ENCODE measurements at places on chromosomes 12 and 14. TPM values are rescaled to one million over a fixed set of nuclear protein-coding genes. Genes with fewer than 3 reads are reported as not detected.

DNA sequence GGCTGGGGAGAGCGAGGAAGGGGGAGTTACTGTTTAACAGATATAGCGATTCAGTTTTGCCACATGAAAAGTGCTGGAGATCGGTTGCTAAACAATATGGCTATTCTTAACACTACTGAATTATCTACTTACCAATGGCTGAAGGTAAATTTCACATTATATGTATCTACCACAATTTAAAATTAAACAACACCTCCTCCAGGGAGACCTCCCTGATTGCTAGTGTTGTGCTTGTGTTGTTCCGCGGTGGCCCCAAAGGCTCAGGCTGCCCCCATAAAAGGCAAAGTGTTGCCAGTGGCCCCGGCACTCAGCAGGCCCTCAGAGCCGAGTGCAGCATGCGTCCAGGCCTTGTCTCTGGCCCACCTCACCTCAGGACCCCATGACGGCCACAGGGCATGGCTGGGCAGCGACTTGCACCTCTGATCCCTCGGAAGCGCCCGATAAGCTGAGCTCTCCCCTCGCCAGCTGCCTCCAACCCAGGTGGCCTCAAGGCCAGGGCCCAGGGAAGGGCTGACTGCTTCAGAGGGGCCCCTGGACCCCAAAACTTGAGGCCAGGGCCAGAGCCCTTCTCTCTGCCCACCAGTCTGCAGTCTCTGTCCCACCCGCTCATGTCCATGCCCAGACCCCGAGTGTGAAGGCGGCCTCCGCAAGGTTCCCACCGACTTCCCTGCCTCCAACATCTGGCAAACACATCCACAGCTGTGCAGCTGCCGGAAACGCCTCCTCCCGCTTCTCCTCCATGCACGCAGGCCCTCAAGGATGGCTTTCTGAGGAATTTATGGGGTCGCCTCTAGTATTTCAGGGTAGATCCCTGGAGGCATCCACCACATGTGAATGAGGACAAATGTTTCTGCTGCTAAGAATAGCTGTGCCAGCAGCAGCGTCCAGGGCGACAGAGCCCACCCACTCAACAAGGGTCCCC lies 60.0 kb downstream of the NCOR2 start:
- no peaks in the 10 kb centered on the region for H3K27me3 ChIP-seq
- H3K27ac ChIP-seq = peak overlapping the region; percentile 76
- no peak for DNase-seq
- no peak overlapping the region for H3K4me3 ChIP-seq
- no peaks in the 10 kb centered on the region for H3K36me3 ChIP-seq

DNA sequence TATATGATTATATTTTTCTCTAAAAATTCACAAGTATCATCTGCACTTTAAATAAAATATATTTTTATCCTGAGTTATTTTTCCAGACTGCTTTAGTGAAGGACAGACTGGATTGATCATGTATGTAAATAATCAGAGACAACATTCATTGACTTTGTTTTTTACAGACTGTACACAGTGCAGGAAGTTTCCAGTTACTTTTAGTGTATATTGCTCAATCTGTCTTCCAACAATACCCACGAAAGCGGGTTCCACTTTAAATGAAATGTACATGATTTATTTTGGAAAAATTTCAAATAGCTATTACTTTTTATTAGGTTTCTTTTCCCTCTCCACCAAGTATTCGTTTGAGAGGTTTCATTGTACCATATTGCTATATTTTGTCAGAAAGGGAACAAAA lies 497.0 kb downstream of the FSCB start:
- no peaks in the 10 kb centered on the region for H3K4me1 ChIP-seq
- no peaks in the 10 kb centered on the region for H3K36me3 ChIP-seq
- no peak overlapping the region for H3K4me3 ChIP-seq
- no peaks in the 10 kb centered on the region for H3K27me3 ChIP-seq
- DNase-seq = no peak

DNA sequence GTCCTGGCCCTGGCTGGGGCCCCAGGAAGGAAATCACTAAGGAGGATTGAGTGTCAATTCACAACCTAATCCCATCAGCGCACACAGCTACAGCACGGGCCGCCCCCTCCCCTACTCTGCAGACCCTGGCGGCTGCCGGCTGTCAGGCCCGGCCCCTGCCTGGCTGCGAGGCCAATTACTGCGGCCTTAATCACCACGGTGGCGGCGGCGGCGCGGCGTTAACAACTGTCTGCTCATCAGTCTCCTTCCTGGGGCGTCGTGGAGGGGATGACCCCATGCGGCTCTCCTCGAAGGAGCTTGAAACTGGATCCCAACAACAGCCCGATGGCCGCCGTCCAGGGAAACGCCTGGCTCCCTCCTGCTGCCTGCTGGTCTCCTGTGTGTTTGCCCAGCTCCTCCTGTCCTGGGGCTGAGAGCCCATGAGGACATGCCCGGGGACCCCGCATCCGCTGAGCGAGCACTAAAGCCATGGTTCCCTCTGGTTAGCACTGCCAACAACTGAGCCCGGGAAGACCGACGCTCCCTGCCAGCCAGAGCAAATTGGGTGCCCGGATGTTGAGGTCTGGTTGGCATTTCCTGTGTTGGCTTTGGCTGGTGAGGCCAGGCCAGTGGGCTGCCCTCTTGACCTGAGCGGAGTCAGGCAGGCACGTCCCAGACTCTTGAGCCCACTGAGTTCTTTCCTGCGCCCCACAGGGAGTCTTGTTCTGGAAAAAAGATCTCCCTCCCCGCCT lies 21.8 kb upstream of the EIF2B2 start:
- no peak overlapping the region for H3K4me3 ChIP-seq
- H3K4me1 ChIP-seq = no peaks in the 10 kb centered on the region
- no peak overlapping the region for H3K27ac ChIP-seq
- H3K36me3 ChIP-seq = no peaks in the 10 kb centered on the region
- DNase-seq = no peak
- no peaks in the 10 kb centered on the region for H3K27me3 ChIP-seq

The IGF1 gene
- total RNA-seq = 3.2 TPM

The GZMH gene
- total RNA-seq = 0.53 TPM

GRCh38 chr14:50353126-50353525 lies 41.0 kb downstream of the DMAC2L start:
- H3K4me1 ChIP-seq = no peaks in the 10 kb centered on the region
- H3K36me3 ChIP-seq = no peaks in the 10 kb centered on the region
- H3K27ac ChIP-seq = no peak overlapping the region

The NTS gene
- total RNA-seq = not detected

Measured in colonic mucosa (tissue), 4 donors.